ENCODE measurements at places on chromosomes 12 and 14.

DNA sequence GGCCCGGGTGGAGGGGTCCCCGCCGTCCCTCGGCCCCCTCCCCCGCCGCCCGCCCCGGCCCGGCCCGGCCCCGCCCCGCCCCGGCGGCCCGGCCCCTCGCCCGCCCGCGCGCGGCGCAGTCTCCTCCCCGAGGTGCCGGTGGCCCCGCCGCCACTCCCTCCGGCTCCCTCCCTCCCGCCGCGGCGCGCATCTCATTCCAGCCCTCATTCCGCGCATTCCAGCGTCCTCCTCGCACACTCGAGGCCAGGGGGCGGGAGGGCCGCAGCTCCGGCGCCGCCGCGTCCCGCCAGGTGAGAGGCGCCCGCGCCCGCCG lies at the start of gene TEAD4:
TSS of gene TEAD4 (plus strand) at position 206 of the 313 bp plus-strand sequence.
- no peak for DNase-seq

DNA sequence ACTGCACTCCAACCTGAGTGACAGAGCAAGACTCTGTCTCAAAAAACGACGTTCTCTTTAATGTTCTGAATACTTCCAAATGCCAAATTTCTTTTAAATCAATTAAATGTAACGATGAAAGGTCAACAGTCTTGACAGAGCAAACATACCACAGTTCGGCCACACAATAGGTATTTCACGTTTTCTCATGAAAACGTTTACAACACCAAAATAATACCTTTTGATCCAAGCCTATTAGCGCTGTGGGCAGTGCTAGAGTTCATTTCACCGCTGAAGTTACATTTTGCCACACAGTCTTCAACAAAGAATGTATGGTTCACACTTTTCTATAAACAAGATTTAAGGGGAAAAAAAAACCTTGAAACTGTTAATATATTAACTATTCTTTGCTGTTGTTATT lies 122.1 kb downstream of the MED13L start:
- DNase-seq, result no peak

GRCh38 chr14:54146601-54147000 lies 190.0 kb upstream of the BMP4 start:
- DNase-seq, result no peak

DNA sequence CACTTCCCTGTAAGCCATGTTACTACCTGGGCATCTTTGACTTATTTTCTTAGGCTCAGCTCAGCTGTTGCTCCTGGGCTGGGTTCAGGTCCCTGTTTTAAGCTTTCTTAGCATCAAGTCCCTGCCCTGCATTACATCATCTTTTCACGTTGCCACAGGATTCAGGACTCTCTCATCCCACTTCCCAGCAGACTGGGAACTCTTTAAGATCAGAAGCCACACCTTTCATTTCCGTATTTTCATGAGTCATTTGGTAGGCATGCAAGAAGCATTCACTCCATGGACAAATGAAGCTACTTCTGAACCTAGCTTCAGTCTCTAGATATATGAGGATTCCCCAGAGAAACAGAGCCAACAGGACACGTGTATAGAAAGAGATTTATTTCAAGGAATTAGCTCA lies 726.8 kb downstream of the VRK1 start:
- DNase-seq, result no peak

DNA sequence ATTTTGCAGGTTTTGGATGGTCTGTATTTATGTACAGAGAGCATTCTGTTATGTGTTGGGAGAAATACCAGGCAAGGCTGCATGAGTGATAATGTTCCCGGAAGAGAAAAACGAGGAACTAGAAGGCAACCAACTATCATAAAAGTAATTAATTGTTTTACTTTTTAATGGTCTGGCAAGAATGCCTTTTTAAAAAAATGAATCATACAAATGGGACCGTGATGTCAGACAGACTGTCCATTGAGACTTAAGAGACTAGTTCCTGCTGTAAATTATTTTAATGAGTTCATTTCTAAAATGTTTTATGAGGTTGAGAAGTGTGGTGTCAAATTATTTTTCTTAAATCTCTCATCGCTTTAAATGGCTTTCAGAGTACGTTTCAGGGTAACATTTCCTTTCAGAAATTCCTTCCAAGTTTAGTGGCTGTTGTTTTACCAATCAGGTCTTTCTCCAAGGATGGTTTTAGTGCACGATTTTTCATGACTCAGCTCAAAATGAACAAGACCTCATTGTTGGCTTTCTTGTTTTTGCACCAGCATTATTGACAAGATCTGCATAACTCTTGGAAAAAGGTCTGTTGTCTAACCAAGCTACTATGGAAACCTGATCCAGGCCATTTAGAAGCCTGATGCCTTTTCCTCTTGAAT lies 86.1 kb upstream of the ARHGAP5 start:
- no peak for DNase-seq

- DNase-seq, result no peak
Observed at GRCh38 chr14:64762044-64763034, 58.1 kb downstream of the PLEKHG3 start.
